Activated B cell treated with CpG ODN at 0.5 μM for 24 hours (primary cell): ENCODE measurements at places on chromosomes 12 and 14. TPM values are rescaled to one million over a fixed set of nuclear protein-coding genes. Genes with fewer than 3 reads are reported as not detected.

DNA sequence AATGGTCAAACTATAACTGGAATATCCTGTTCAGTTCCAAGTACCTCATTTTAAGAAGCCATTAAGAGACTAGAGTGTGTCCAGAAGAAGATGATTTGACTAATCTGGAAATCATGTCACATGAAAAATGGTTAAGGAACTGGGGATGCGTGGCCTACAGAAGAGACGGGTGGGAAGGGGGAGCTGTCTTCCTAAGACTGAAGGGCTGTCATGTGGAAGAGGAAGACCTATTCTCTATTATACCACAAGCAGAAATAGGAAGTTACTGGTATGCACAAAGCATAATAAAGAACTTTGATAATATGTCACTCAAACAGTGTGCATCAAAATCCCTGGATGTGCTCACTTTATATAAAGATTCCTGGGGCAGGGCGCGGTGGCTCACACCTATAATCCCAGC, 50.3 kb downstream of the HECTD4 start:
- H3K27ac ChIP-seq = no peak overlapping the region
- no peak for DNase-seq
- H3K36me3 ChIP-seq = peaks cover 5% of the 10 kb centered on the region
- no peaks in the 10 kb centered on the region for H3K27me3 ChIP-seq
- H3K4me3 ChIP-seq = no peak overlapping the region
- H3K4me1 ChIP-seq = peaks cover 36% of the 10 kb centered on the region

DNA sequence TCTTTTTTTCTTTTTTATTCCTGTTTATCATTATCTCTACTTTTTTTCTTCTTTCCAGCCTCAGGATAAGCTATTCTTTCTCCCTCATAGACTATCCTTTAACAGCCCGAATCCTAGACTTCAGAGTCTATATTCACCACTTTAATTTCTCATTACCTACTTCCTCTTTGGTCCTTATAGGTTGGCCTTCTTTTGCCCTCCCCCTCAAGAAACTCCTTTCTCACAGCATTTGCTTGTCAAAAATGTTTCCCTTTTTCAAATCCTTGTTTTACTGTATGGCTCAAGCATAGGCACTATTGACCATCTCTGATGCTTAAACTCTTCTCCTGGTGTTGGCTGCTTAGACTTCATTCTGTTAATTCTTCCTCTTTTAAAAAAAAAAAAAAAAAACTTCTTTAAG, 52.5 kb downstream of the KIAA0586 start:
- peaks cover 13% of the 10 kb centered on the region for H3K4me1 ChIP-seq
- peak overlapping the region; percentile 8 for H3K27ac ChIP-seq
- no peak overlapping the region for H3K4me3 ChIP-seq
- no peaks in the 10 kb centered on the region for H3K27me3 ChIP-seq
- peaks cover 39% of the 10 kb centered on the region for H3K36me3 ChIP-seq

Gene PPP2R5E
- total RNA-seq = 40.0 and 44.8 TPM in 2 replicates

DNA sequence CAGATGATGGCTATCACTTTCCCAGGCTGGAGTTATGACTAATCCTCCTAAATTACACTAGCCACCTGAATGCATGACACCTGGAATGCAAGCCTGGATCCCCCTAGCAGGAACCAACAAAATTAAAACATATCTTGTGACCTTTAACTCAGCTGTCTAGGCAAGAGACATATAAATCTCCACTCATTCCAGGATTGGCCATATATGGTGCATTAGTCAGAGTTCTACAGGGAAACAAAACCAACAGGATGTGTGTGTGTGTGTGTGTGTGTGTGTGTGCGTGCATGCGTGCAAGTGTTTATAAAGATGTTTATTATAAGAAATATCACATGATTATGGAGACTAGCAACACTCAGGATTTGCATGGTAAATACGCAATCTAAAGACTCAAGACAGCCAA, 212.8 kb downstream of the KIF21A start:
- H3K4me3 ChIP-seq = no peak overlapping the region
- no peaks in the 10 kb centered on the region for H3K4me1 ChIP-seq
- H3K36me3 ChIP-seq = no peaks in the 10 kb centered on the region

Gene NUAK1
- not detected in 2 replicates for total RNA-seq

GRCh38 chr14:94646066-94646465, 33.9 kb downstream of the SERPINA3 start:
- no peaks in the 10 kb centered on the region for H3K4me1 ChIP-seq
- no peaks in the 10 kb centered on the region for H3K27me3 ChIP-seq
- H3K27ac ChIP-seq = no peak overlapping the region
- DNase-seq = no peak
- H3K4me3 ChIP-seq = no peak overlapping the region
- H3K36me3 ChIP-seq = no peaks in the 10 kb centered on the region

Gene GPHB5
- total RNA-seq = not detected in 2 replicates

GRCh38 chr12:109716092-109716479, 2.5 kb downstream of the FAM222A start:
- H3K27ac ChIP-seq = no peak overlapping the region
- no peak for DNase-seq
- H3K27me3 ChIP-seq = peaks cover 18% of the 10 kb centered on the region
- H3K4me1 ChIP-seq = peaks cover 14% of the 10 kb centered on the region
- H3K36me3 ChIP-seq = no peaks in the 10 kb centered on the region

DNA sequence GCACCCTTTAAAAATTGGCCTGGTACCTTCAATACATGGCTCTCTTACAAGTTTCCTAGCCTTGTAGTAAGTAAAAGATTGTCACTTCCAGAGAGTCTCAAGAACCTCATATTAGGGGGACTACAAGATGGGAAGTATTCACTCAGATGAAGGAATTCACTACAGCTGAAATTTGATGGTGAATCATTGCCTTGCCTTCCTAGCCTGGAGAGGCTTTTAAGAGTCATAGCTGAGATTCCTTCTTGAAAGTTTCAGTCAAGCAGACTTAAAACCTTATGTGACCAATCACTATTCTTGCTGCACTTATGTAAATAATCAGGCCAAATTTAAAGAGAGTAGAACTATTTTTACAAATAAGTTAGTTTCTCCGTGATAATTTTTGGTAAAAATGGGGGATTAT, 451.6 kb downstream of the TRHDE start:
- no peaks in the 10 kb centered on the region for H3K4me1 ChIP-seq
- no peak overlapping the region for H3K4me3 ChIP-seq
- no peaks in the 10 kb centered on the region for H3K36me3 ChIP-seq
- H3K27ac ChIP-seq = no peak overlapping the region
- no peak for DNase-seq

GRCh38 chr12:98549371-98550110, 34.2 kb downstream of the TMPO start:
- H3K27ac ChIP-seq = no peak overlapping the region
- no peaks in the 10 kb centered on the region for H3K4me1 ChIP-seq
- H3K36me3 ChIP-seq = peaks cover 61% of the 10 kb centered on the region

GRCh38 chr12:116160231-116160630, 117.3 kb downstream of the MED13L start:
- DNase-seq = no peak
- H3K27ac ChIP-seq = no peak overlapping the region
- H3K4me1 ChIP-seq = peaks cover 52% of the 10 kb centered on the region
- H3K27me3 ChIP-seq = no peaks in the 10 kb centered on the region

- no peak overlapping the region for H3K27ac ChIP-seq
- H3K36me3 ChIP-seq = no peaks in the 10 kb centered on the region
- no peaks in the 10 kb centered on the region for H3K27me3 ChIP-seq
- no peaks in the 10 kb centered on the region for H3K4me1 ChIP-seq
- no peak overlapping the region for H3K4me3 ChIP-seq
Measured at GRCh38 chr12:84994426-84994825, 41.7 kb downstream of the TSPAN19 start.

Gene ADCY6
- total RNA-seq = 0.37 and 0.60 TPM in 2 replicates

- H3K27ac ChIP-seq = peak overlapping the region; percentile 20
- no peaks in the 10 kb centered on the region for H3K36me3 ChIP-seq
- H3K4me3 ChIP-seq = peak overlapping the region; percentile 68
- DNase-seq = no peak
Measured at GRCh38 chr12:40010899-40011774, 94.7 kb downstream of the SLC2A13 start.

Gene GLIPR1L2
- total RNA-seq = 0.20 TPM in 1 of 2 replicates, not detected in the other

Gene KRT6C
- not detected in 2 replicates for total RNA-seq

GRCh38 chr12:24929953-24930352, 18.9 kb downstream of the BCAT1 start:
- no peak overlapping the region for H3K27ac ChIP-seq
- peaks cover 26% of the 10 kb centered on the region for H3K4me1 ChIP-seq

Gene ZFP36L1
- total RNA-seq = 814 and 884 TPM in 2 replicates

DNA sequence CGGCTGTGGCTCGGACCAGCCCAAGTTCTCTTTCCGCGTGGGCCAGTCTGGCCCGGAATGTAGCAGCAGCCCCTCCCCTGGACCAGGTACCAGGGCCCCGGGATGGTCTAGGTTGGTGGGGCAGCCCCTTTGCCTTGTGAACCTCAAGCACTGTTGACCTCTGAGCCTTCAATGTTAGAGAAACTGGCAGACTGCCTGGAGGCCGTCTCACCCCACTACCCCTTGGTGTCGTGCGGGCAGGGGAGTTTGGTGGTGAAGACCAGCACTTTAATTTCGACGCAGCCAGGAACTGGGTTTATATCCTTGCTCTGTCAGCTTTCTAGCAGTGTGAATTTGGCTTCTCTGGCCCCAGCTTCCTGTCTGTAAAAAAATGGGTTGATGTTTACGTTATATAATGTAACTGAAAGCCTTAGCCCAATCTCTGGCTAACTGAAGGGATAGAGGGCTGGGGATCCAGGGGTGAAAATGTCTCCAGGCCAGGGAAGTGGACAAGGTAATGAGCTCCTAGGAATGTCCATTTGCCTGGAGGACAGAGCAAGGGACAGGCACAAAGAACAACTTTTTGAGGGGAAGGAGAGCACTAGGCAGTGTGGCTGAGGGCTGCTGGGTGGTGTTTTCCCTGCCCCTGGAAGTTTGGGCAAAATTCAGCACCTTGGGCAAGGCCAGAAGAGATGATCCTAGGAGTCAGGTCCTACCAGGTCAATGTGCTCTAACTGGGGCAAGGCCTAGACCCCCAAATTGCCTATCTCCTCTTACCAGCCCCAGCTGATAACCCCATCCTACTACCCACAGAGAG, 11.4 kb downstream of the MCRS1 start:
- DNase-seq = no peak
- H3K4me1 ChIP-seq = no peaks in the 10 kb centered on the region
- H3K27me3 ChIP-seq = no peaks in the 10 kb centered on the region
- H3K4me3 ChIP-seq = no peak overlapping the region
- peaks cover 45% of the 10 kb centered on the region for H3K36me3 ChIP-seq

GRCh38 chr14:91810699-91811098, 56.6 kb downstream of the TC2N start:
- no peak for DNase-seq
- peaks cover 40% of the 10 kb centered on the region for H3K36me3 ChIP-seq
- peaks cover 4% of the 10 kb centered on the region for H3K27me3 ChIP-seq
- H3K27ac ChIP-seq = no peak overlapping the region
- no peaks in the 10 kb centered on the region for H3K4me1 ChIP-seq

DNA sequence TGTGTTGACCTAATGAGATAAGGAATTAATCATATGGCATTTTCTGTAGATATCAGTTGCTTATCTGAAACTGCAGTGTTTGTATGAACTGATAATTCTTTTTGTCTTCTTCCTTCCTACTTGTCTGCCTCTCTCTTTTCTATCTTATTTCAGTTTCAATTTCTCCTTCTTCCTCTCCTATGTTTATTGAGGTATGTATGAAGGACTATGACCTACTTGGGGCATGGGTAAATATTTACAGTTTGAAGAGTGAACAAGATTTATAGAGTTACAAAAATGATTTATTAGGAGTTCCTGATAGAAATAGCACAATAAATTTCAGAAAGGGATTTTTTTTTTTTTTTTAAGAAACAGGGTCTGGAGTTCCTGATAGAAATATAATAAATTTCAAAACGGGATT, 88.7 kb upstream of the MUCL1 start:
- peaks cover 2% of the 10 kb centered on the region for H3K27me3 ChIP-seq
- no peak for DNase-seq
- no peaks in the 10 kb centered on the region for H3K4me1 ChIP-seq
- H3K27ac ChIP-seq = no peak overlapping the region

Gene PIWIL1
- not detected in 2 replicates for total RNA-seq

Gene FGD4
- 1.8 and 1.9 TPM in 2 replicates for total RNA-seq

GRCh38 chr14:77485901-77486678, 12.5 kb downstream of the ISM2 start:
- H3K27ac ChIP-seq = no peak overlapping the region
- no peaks in the 10 kb centered on the region for H3K27me3 ChIP-seq
- no peak for DNase-seq
- no peak overlapping the region for H3K4me3 ChIP-seq

- no peak overlapping the region for H3K4me3 ChIP-seq
- H3K27ac ChIP-seq = no peak overlapping the region
- H3K4me1 ChIP-seq = no peaks in the 10 kb centered on the region
- DNase-seq = no peak
- peaks cover 65% of the 10 kb centered on the region for H3K36me3 ChIP-seq
Measured at GRCh38 chr14:31161274-31161673, 46.3 kb downstream of the HECTD1 start.
